Caco-2 (cell line): ENCODE measurements at places on chromosomes 1 and 21. TPM values are rescaled to one million over a fixed set of nuclear protein-coding genes. Genes with fewer than 3 reads are reported as not detected.

The XCL2 gene
- not detected in 2 replicates for total RNA-seq

The ELF3 gene
- 116 and 126 TPM in 2 replicates for total RNA-seq

GRCh38 chr21:39217356-39218081 lies 34.3 kb upstream of the PSMG1 start:
- DNase-seq, result no peak
- no peaks in the 10 kb centered on the region for H3K4me1 ChIP-seq
- H3K4me3 ChIP-seq, result no peak overlapping the region
- H3K36me3 ChIP-seq, result no peaks in the 10 kb centered on the region

GRCh38 chr1:152110860-152111514 lies 4.3 kb downstream of the TCHH start:
- no peaks in the 10 kb centered on the region for H3K36me3 ChIP-seq
- H3K27me3 ChIP-seq, result peaks cover 11% of the 10 kb centered on the region
- DNase-seq, result peak; percentile 46
- no peak overlapping the region for H3K27ac ChIP-seq

DNA sequence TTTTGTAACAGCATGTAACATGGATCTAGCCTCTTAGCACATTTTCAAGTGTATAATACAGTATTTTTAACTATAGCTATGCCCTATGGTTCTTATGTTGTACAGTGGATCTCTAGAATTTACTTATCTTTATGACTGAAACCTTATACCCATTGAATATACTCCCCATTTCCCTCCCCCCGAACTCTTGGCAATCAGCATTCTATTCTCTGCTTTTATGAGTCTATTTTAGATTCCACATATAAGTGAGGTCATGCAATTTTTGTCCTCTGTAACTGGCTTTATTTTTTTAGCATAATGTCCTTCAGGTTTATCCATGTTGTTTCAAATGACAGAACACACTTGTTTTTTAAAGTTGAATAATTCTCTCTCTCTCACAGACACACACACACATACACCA lies 3.1 kb upstream of the GBP6 start:
- peaks cover 19% of the 10 kb centered on the region for H3K4me1 ChIP-seq
- DNase-seq, result no peak
- no peak overlapping the region for H3K27ac ChIP-seq
- H3K36me3 ChIP-seq, result no peaks in the 10 kb centered on the region
- H3K27me3 ChIP-seq, result no peaks in the 10 kb centered on the region

DNA sequence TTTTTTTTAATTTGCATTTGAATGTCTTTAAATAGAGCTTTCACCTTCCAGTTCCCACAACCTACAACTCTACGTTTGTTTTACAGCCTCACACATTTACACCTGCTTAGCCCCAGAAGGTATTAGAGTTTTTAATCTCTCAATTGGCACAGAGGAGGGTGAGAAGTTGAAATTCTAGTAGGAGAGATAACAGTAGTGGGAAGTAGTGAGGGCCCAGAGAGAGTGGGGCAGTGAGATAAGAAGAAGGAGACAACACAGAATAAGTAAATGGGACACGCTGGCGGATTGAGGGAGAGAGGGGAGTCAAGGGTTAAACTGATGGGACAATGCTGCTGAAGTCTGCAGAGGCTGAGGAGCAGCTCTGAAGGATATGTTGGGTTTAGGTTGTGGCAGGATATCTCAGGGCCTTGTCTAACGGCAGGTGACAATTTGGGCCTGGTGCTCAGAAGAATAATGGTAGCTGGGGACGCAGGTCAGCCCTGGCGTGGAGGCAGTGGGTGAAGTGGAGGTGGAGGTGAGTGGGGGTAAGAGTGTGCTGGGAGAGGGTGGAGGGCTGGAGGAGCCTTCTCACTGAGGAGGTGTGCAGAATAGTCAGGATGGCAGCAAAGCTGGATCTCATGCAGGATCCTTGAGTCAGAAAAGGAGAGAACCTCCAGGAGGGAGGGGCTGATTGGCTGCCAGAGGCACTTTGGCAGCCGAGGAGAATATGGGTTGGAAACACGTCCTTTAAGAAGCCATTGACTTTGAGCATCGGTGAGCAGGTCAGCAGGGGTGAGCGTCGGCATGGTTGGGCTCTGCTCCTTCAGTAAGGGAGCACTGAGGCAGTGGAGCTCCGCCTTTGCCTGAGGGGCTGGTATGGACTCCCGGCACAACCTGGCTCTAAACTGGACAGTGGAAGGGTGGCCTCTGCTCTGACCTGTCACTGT lies 72.9 kb downstream of the SYT6 start:
- H3K27ac ChIP-seq, result no peak overlapping the region
- H3K4me1 ChIP-seq, result no peaks in the 10 kb centered on the region
- DNase-seq, result no peak
- H3K27me3 ChIP-seq, result no peaks in the 10 kb centered on the region
- no peaks in the 10 kb centered on the region for H3K36me3 ChIP-seq
- H3K4me3 ChIP-seq, result no peak overlapping the region

GRCh38 chr1:197763769-197764168 lies 11.5 kb downstream of the DENND1B start:
- H3K4me1 ChIP-seq, result no peaks in the 10 kb centered on the region
- no peak overlapping the region for H3K4me3 ChIP-seq
- no peaks in the 10 kb centered on the region for H3K36me3 ChIP-seq
- no peaks in the 10 kb centered on the region for H3K27me3 ChIP-seq

DNA sequence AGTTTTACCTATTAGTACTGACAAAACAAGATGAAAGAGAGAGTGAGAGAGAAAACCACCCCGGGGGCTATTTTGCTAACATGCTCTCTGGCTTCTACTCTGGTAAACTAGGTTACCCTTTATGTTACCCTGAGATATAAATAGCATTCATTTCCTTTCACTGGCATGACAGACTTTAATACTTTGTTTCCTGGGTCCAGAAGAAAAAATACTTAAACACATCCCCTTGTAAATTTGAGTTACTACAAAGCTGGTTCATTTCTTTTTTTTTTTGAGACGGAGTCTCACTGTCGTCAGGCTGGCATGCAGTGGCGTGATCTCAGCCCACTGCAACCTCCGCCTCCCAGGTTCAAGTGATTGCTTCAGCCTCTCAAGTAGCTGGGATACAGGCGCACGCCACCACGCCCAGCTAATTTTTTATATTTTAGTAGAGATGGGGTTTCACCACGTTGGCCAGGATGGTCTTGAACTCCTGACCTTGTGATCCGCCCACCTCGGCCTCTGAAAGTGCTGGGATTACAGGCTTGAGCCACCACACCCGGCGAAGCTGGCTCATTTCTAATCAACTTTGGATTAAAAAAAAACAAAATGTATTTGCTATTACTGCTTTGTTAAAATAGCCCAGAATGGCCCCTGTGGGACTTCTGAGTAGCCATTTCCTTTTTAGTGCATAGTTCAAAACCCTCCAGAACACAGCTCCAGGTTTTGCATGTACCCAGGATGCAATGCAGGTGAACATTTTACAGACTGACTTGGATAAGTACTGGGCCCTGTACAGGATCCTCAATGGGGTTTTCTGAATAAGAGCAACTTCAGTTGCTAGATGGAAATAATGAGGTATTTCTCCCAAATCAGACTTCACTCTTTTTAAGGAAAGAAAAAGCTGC lies 20.6 kb downstream of the INPP5B start:
- no peaks in the 10 kb centered on the region; the same call in 1 of the 2 replicates for H3K4me1 ChIP-seq
- no peak overlapping the region for H3K27ac ChIP-seq
- DNase-seq, result no peak
- no peak overlapping the region for H3K4me3 ChIP-seq
- H3K27me3 ChIP-seq, result no peaks in the 10 kb centered on the region

GRCh38 chr1:156865258-156865657 lies 4.6 kb downstream of the NTRK1 start:
- peaks cover 3% of the 10 kb centered on the region for H3K27me3 ChIP-seq
- no peak overlapping the region for H3K4me3 ChIP-seq
- H3K27ac ChIP-seq, result no peak overlapping the region

The SLC6A17 gene
- total RNA-seq, result not detected in 2 replicates

GRCh38 chr1:177183836-177184235 lies 13.1 kb downstream of the BRINP2 start:
- H3K27me3 ChIP-seq, result no peaks in the 10 kb centered on the region; the same call in 1 of the 2 replicates
- H3K4me1 ChIP-seq, result no peaks in the 10 kb centered on the region
- no peak overlapping the region for H3K27ac ChIP-seq
- no peak overlapping the region for H3K4me3 ChIP-seq
- H3K36me3 ChIP-seq, result no peaks in the 10 kb centered on the region
- DNase-seq, result no peak

DNA sequence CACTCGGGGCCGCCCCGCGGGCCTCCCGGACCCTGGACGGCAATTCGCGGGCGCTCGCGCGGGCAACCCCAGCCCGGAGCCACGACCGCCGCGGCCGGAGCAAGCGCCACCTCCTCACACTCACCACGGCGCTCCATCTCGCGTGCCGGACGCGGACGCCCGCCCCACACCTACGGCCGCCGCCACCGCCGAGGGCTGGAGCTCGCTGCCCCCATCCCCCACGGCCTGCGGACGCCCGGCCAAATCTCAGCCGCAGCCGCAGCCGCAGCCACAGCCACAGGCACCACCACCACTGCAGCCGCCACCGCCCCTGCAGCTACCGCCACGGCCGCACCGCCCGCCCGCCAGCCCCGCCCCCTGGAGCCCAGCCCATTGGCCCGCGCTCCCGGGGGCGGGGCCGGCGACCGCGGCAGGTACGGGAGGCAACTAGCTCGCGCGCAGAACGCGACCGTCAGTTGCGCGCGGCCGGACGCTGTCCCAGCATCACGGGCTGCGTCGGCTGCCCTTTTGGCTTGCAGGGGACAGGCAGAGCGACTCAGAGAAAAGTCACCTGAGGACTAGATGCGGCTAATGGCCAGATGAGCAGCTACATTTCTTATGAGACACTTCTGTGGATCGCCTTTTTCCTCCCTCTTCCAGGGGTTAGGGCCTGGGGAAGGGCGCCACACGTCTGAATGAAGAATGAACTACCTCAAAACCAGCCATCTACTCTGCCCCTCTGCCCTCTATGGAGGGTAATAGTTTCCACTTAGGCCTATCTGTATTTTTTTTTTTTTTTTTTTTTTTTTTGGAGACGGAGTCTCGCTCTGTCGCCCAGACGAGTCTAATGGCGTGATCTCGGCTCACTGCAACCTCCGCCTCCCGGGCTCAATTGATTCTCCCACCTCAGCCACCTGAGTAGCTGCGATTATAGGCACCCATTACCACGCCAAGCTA lies at the start of gene ARHGAP29:
ARHGAP29 (minus strand) TSS at position 294 of the 936 bp plus-strand sequence. CDS start 5,973 bp downstream, outside the sequence.
- no peaks in the 10 kb centered on the region for H3K36me3 ChIP-seq
- H3K4me1 ChIP-seq, result peaks cover 48% of the 10 kb centered on the region
- no peaks in the 10 kb centered on the region for H3K27me3 ChIP-seq
- H3K4me3 ChIP-seq, result peak within 1 kb of the TSS; percentile 81
- DNase-seq, result peak; percentile 88
- peak within 1 kb of the TSS; percentile 85 for H3K27ac ChIP-seq

GRCh38 chr21:33937931-33938339 lies 22.3 kb upstream of the ATP5PO start:
- no peaks in the 10 kb centered on the region for H3K27me3 ChIP-seq
- DNase-seq, result no peak
- no peaks in the 10 kb centered on the region; the same call in none of the 2 replicates for H3K36me3 ChIP-seq
- H3K27ac ChIP-seq, result no peak overlapping the region
